ENCODE measurements at places on chromosomes 5 and 9. TPM values are rescaled to one million over a fixed set of nuclear protein-coding genes. Genes with fewer than 3 reads are reported as not detected.

The ADAMTSL2 gene
- 0.33 TPM for total RNA-seq

The CRB2 gene
- under 0.01 TPM for total RNA-seq

The SLC34A1 gene
- not detected for total RNA-seq

The PCDHGA11 gene
- 9.7 TPM for total RNA-seq
